ENCODE measurements at places on chromosomes 12 and 14.

GRCh38 chr12:9701380-9702154 lies 31.3 kb downstream of the CLECL1 start:
- DNase-seq, result no peak

DNA sequence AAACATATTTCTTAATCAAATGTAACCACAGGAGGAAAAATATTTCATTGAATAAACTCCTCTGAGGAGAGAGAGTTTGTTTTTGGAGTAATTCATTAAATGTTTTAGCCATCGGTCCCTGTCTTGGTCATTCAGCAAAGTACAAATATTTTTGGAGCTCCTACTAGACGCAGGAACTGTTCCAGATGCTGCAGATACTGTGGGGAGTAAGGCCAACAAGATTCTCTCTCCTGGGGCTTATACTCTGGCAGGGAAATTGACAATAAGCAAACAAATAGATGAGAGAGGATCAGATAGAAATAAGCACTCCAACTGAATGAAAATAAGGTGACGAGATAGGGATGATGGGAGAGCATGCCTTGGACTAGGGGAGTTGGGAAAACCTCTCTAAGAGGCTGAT lies 264.1 kb downstream of the TTC8 start:
- DNase-seq, result no peak

DNA sequence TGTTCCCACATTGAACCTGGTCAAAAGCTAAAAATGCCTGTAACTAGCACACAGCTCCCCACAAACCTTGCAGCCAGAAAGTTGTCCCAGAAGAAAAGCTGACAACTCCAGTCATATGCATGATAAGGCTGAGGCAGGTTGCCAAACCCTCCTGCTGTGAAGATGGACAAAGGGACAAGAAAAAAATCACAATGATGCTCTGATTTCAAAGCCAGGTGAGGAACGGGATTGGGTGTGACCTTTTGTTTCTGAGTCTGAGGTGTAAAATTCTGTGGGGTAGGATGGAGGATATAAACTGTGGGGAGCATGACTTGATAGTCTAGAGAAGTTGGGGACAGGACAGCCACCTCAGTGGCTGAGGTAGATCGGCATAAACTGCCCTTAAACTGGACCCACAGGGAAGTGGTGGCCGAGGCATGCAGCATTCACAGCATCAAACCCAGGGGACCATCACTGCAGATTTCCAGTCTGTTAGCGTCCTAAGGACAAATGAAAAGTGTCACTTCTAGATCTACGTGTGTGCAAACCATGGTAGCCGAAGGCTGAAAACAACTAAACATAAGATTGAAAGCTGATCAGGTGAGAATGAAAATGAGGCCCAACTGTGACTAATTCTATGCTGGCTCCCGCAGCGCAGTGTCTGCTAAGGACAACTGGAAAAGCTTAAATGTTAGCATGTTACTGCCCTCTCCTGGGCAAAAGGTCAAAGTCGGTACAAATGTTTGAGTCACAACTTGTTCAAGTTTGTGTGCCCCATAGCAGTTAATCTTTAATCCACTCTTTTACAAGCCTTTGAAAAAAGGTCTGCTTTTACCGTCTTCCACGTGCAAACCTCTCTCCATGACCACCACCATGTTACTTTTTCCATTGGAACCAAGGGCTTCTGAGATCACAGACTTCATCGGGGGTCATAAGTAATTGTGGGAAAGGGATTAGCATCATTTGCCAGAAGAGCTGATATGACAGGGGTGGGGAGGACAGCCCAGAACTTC lies 39.8 kb downstream of the GRIN2B start:
- peak; percentile 42 for DNase-seq

DNA sequence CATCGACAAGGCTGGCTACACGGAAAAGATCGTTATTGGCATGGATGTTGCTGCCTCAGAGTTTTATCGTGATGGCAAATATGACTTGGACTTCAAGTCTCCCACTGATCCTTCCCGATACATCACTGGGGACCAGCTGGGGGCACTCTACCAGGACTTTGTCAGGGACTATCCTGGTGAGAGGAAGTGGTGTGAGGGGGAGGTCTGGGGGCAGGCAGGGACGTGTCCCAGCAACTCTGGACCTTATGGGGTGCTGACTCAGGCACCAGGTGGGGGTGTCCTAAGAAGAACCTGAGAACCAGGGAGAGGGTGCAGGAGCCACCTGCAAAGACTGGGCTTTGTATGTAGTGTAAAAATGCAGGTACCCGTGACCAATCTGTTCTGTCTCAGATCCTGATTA lies 5.2 kb downstream of the ENO2 start:
- DNase-seq, result no peak

DNA sequence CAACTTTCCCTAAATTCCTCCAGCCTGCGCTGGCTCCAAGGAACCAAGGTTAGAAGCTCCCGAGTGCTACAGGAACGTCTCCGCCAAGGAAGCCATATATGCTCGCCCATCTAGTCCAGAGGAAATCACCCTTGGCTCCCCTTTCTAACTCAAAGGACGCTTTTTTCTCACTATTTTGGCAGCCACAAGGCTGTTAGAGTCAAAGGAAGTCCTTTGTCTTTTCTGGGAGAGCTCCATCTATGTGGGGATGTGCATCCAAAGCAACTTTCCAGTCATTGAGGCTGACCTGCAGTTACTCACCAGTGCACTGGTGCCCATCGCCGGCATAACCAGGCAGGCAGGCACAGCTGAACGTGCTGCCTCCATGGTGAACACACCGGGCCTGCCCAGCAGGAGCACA lies 37.6 kb downstream of the RTRAF start:
- DNase-seq, result no peak

Measured in KBM-7 (cell line).